ENCODE measurements at places on chromosomes 5 and 9.

GRCh38 chr5:2149195-2149539, 266.4 kb upstream of the IRX4 start:
- DNase-seq = no peak

GRCh38 chr9:91905237-91905650, 44.8 kb downstream of the ROR2 start:
- no peak for DNase-seq

- DNase-seq = peak; percentile 36
Observed at GRCh38 chr5:14296533-14297331, 153.6 kb downstream of the TRIO start.

GRCh38 chr9:107878462-107878861, 388.9 kb upstream of the KLF4 start:
- DNase-seq = no peak

- DNase-seq = no peak
Observed at GRCh38 chr5:158938200-158938599, 161.5 kb downstream of the EBF1 start.

DNA sequence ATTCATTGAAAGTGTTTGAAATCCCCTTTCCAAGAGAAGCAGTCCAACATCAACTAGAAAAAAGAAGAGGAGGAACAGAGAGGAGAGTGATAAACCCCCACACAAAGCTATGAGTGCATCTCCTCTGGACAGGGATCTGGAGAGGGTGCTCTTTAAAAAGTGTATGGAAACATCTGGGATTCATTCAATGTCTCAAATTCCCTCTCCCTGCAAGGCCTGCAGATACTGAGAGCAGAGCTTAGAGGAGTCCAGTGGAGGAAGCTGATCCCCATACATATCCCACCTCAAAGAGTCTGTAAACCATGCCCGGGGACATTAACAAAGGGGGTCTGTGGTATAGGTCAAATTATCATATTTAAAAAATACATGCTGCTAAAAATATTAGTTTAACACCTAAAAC, 2.2 kb downstream of the SPOCK1 start:
- no peak for DNase-seq

GRCh38 chr5:130002183-130002582, 97.9 kb downstream of the CHSY3 start:
- no peak for DNase-seq
